MCF 10A (cell line): ENCODE measurements at places on chromosomes 3 and 15. TPM values are rescaled to one million over a fixed set of nuclear protein-coding genes. Genes with fewer than 3 reads are reported as not detected.

DNA sequence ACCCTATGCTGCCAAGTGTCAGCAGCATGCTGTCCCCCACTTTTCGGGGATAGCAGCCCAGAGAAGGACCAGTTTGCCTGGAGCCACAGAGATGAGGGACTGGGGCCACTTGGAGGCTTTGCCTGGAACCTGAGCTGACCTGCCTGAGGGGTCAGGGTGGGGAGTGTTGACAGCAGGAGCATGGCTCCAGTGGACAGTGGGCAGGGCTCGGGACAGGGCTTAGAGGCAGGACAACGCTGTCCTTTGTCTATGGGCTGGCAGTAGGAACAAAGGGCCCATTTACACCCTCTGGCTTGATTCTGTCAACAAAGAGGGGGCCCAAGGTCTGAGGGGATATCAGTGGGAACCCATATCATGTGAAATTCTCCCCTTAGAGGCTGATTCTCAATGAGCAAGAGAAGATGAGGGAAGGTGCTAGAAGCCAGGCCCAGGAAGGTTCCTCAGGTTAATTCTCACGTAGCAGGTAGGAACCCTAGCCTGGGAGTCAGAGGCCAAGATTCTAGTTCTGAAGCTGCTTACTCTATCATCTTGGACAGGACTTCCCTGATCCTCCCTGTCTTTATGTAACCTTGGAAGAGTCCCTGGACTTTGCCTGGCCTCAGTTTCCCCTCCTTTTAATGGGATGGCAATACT, 29.7 kb upstream of the HHATL start:
- no peaks in the 10 kb centered on the region for H3K27me3 ChIP-seq
- peaks cover 5% of the 10 kb centered on the region for H3K4me1 ChIP-seq
- no peak for DNase-seq
- H3K36me3 ChIP-seq = no peaks in the 10 kb centered on the region
- no peak overlapping the region for H3K27ac ChIP-seq

GRCh38 chr15:71748293-71748718, 62.0 kb upstream of the NR2E3 start:
- H3K36me3 ChIP-seq = no peaks in the 10 kb centered on the region
- H3K4me1 ChIP-seq = peaks cover 30% of the 10 kb centered on the region
- no peaks in the 10 kb centered on the region for H3K27me3 ChIP-seq

GRCh38 chr3:49668414-49668797, 5.7 kb upstream of the APEH start:
- H3K4me1 ChIP-seq = peaks cover 18% of the 10 kb centered on the region
- no peaks in the 10 kb centered on the region for H3K36me3 ChIP-seq
- no peak for DNase-seq
- no peak overlapping the region for H3K4me3 ChIP-seq

DNA sequence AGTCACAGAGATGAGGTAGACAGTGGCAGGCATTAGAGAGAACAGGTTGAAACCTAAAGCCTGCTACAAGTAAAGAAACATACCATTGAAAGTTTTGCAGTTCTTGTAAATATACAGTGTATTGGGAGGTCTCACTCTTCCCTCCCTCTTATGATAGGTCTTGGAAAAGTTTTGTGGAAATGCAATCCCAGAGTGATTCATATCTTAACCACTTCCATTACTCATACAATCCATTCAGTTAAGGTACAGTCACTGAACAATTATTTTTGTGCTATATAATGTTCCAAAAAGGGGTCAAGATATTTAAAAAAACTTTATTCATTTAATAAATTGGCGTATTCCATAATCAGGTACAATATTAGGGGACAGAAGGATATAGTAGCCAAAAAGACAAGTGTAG, 737.7 kb upstream of the ALCAM start:
- peaks cover 6% of the 10 kb centered on the region for H3K36me3 ChIP-seq
- H3K4me3 ChIP-seq = no peak overlapping the region
- H3K27ac ChIP-seq = peak overlapping the region; percentile 35
- DNase-seq = peak; percentile 64
- H3K27me3 ChIP-seq = no peaks in the 10 kb centered on the region

GRCh38 chr15:28969511-28970085, 83.8 kb downstream of the APBA2 start:
- H3K4me3 ChIP-seq = no peak overlapping the region
- H3K27ac ChIP-seq = no peak overlapping the region
- no peak for DNase-seq

- H3K4me1 ChIP-seq = peaks cover 6% of the 10 kb centered on the region
- no peak overlapping the region for H3K4me3 ChIP-seq
- H3K36me3 ChIP-seq = peaks cover 30% of the 10 kb centered on the region
- no peak for DNase-seq
- H3K27ac ChIP-seq = no peak overlapping the region
Measured at GRCh38 chr15:64288577-64288976, 67.4 kb downstream of the CSNK1G1 start.

DNA sequence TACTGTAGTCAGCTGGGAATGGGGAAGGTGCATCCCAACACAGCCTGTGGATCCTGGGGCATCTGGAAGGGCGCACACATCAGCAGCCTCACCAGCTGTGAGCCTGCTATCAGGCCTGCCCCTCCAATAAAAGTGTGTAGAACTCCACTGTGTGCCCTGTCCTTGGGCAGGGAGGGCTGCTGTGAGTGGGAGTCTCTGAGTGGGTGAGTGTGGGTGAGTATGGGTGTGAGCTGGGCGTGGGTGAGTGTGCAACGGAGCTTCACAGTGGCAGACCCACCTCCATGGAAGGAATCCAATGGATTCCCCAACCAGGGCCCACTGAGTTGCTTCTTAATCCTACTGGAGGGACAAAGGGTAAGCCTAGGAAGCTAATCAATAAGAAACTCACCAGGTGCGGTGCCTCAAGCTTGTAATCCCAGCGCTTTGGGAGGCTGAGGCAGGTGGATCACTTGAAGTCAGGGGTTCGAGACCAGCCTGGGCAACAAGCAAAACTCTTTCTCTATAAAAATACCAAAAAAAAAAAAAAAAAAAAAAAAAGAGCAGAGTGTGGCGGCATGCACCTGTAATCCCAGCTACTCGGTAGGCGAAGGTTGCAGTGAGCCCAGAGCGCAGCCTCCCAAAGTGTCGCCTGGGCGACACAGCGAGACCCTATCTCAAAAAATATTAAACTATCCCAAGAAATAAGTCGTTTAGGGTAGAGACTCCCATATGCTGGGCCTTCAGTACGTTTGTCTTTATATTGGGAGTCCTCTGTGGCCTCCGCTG, 555 bp upstream of the RCCD1 start:
- peak overlapping the region; percentile 77 for H3K4me3 ChIP-seq
- DNase-seq = no peak
- H3K4me1 ChIP-seq = peaks cover 6% of the 10 kb centered on the region
- no peaks in the 10 kb centered on the region for H3K27me3 ChIP-seq
- peaks cover 57% of the 10 kb centered on the region for H3K36me3 ChIP-seq
- peak overlapping the region; percentile 84 for H3K27ac ChIP-seq

- no peak for DNase-seq
- H3K36me3 ChIP-seq = no peaks in the 10 kb centered on the region
- no peaks in the 10 kb centered on the region for H3K27me3 ChIP-seq
- no peaks in the 10 kb centered on the region for H3K4me1 ChIP-seq
Measured at GRCh38 chr15:38705436-38706219, 141.0 kb upstream of the RASGRP1 start.

DNA sequence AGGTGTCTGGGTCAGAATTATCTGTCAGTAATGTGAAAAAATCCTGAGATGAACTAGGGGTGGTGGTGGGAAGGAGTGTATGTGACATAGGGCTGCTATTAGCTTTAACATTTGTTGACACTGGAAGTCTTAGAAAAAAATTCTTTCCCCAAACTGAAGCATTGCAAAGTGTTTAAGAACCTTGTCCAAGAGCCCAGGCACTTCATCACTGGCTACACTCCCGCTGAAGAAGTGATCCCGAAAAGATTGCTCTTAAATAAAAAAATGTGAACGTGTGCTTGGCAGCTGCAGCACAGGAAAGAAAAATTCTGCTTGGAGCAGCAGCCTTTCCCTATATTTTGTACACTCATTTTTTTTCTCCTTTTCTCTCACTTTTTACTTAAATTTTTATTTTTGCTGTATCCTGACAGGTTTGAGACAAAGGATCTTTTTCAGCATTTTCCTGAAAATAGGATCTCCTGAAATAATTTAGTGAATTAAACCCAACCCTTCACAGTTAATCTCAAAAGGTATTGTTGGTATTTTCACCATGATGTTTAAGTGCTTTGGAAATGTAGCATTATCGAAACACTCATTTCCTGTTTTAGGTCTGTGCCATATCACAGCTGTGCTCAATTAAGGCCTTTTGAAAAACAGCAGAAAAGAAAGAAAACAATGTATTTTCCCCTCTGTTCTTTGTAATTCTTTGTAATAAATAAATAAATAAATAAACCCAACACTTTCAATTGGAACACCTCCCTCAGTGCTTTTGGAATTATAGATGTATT, 477.6 kb downstream of the ZNF385D start:
- DNase-seq = no peak
- H3K4me1 ChIP-seq = no peaks in the 10 kb centered on the region
- no peak overlapping the region for H3K4me3 ChIP-seq
- H3K36me3 ChIP-seq = no peaks in the 10 kb centered on the region
- H3K27me3 ChIP-seq = no peaks in the 10 kb centered on the region
- no peak overlapping the region for H3K27ac ChIP-seq

DNA sequence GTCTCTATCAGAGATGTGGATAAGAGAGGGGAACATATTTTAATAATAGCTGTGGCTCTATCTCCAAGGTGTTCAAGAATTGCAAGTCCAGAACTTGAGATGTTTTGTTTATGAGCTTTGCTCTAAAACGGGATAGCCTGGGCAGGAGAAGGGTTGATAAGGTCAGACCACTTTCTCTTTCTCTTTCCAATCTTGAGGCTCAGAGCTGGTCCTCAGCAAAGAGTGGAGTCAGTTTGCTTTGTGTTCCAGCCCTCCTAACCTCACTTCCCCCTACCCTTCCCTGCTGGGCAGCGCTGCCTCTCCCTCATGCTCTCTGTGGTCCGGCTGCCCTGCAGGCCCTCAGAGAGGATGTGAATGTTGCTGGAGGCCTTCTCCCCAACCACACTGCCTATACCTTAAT, 13.8 kb downstream of the KLHL6 start:
- no peak for DNase-seq
- H3K4me3 ChIP-seq = no peak overlapping the region
- no peaks in the 10 kb centered on the region for H3K27me3 ChIP-seq
- no peaks in the 10 kb centered on the region for H3K36me3 ChIP-seq
- H3K27ac ChIP-seq = no peak overlapping the region

- no peaks in the 10 kb centered on the region for H3K4me1 ChIP-seq
- H3K27me3 ChIP-seq = no peaks in the 10 kb centered on the region
- no peak for DNase-seq
- no peak overlapping the region for H3K27ac ChIP-seq
- no peak overlapping the region for H3K4me3 ChIP-seq
- H3K36me3 ChIP-seq = no peaks in the 10 kb centered on the region
Measured at GRCh38 chr15:39411102-39411989, 169.5 kb upstream of the THBS1 start.

The TIPIN gene
- total RNA-seq = 16.1 and 17.1 TPM in 2 replicates

The CAV3 gene
- not detected in 2 replicates for total RNA-seq

The DUOX1 gene
- total RNA-seq = 15.1 and 16.9 TPM in 2 replicates

The DNASE1L3 gene
- not detected in 2 replicates for total RNA-seq

The ALDH1A3 gene
- 3.4 and 4.3 TPM in 2 replicates for total RNA-seq

The RARRES1 gene
- total RNA-seq = not detected in 2 replicates
